ENCODE measurements at places on chromosomes 16 and 17.

- DNase-seq: no peak
Observed at GRCh38 chr17:74432766-74433391, 991 bp downstream of the GPRC5C start.

GRCh38 chr17:29746669-29747068, 124.0 kb upstream of the CORO6 start:
- DNase-seq: no peak

DNA sequence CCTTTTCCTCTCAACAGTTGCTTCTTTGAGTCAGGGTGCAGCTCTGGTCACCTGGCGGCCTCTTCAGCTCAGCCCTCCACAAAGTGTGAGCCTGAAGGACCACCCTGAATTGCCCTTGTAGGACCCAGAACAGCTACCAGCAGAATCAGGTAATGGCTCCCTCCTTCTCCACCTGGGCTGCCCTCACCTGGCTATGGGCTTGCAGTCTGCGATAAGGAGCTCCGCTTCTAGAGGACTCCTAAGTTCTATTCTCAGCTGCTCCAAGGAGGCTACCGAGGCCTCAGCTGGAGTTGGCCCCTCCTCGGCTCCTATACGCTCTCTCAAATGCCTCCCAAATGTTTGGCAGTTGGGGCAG, 13.4 kb downstream of the SMIM5 start:
- DNase-seq: no peak

DNA sequence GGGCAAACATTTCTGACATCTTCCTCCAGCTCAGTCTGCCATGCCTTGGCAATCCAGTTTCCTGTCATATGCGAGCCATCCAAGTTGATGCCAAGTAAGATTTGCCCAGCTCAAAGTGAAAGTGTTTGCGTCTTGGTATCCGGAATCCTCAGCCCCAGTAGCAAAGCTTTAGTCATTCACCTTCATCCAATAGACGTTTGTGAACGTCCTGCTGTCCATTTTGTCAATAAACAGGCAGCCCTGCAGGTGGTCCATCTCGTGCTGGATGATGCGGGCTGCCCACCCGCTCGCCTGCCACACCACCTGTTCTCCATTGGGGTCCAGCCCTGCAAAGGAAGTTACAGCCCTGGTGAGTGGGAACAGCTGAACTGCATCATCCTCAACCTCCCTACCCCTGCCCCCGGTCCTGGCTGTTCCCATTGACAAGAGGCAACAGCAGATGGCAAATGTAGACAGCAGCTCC, 1.5 kb downstream of the PDF start:
- DNase-seq: peak; percentile 13

DNA sequence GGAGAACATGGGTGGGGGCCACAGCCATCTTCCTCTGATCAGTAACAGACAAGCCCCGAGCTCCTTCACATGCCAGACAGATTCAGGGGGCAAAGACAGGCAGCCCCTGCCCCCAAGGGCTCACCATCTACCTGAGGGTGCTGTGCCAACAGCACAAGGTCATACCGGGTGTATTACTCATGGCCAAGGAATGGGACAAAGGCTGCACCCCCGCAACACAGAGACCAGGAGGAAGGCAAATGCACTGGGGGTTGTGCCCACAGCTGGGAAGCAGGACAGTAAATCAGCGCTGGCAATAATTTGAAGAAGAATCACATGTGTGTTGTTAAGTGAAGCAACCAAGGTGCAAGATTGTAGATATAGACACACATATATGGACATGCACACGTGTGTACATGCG, 137.1 kb downstream of the C16orf95 start:
- no peak for DNase-seq

DNA sequence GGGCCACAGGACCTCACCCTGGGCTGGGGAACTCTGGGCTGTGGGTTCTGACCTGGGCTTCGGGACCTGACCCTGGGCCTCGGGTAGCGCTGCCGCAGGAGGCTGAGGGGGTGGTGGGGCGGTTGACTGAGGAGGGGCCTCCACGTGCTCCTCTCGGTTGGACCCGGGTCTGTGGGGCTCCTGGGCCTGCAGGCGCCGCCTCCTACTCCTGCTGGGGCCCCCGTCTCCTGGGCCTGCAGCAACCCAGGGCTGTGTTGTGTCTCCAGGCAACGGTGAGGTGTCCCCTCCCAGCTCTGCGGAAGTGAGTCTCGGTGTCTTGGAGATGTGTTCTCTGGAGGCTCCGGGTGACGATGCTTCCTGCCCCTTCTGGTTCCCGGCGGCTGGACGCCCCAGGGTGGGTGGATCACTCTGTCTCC, 41.5 kb upstream of the GNG13 start:
- DNase-seq: peak; percentile 4

DNA sequence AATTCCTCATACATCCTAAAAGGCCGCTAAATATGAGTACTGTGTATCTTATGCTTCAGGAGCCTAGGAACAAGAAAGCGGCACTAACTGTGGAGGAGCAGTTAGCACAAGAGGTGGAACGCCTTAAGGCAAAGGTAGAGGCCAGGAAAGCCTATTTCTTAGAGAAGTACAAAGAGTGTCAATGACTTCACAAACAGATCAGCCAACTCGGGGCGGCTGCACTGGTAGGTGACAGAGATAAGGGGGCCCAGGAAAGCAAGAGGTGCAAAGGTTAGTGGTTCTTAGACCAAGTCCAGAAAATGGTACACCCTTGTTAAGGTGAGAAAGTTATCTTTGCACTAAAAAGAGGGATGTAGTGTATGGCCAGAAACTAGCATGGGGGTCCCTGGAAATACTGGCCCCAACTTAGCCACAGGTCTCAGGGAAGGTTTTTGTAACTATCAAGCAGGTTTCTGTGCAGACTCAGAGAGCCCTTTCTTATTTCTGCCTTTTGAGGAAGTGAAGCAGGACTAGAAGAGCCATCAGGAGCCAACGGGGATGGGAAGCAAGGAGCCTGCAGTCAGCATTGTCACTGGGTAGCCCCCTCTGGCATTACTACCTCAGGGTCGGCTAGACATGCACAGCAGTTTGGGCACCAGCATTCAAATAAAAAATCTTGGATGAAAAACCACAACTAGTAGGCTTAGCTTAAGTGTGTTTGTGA, 24.1 kb downstream of the CALCOCO2 start:
- no peak for DNase-seq

- peak; percentile 7 for DNase-seq
Observed at GRCh38 chr16:48862087-48862532, 252.1 kb upstream of the N4BP1 start.

GRCh38 chr16:17465460-17465859, 5.3 kb downstream of the XYLT1 start:
- no peak for DNase-seq

GRCh38 chr17:227078-227945, 45.9 kb upstream of the DOC2B start:
- DNase-seq: no peak

DNA sequence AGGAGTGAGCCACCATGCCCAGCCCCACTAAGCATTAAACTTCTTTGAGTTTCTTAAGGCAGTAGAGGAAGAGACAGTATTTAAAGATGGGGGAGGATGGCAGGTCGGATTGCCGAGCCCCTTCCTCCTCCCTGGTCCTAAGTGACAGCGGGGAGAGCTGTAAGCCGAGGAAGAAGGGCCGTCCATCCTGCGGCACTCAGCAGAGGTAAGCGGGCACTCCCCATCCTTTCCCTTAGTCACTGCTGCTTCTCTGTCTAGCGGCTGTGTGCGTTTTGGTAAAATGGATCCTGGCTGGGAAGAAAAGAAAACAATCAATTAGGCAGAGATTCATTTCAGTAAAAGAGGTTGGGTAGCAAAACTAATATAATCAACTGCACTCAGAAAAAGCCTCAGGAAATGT, 13.9 kb downstream of the DNAAF1 start:
- DNase-seq: no peak

DNA sequence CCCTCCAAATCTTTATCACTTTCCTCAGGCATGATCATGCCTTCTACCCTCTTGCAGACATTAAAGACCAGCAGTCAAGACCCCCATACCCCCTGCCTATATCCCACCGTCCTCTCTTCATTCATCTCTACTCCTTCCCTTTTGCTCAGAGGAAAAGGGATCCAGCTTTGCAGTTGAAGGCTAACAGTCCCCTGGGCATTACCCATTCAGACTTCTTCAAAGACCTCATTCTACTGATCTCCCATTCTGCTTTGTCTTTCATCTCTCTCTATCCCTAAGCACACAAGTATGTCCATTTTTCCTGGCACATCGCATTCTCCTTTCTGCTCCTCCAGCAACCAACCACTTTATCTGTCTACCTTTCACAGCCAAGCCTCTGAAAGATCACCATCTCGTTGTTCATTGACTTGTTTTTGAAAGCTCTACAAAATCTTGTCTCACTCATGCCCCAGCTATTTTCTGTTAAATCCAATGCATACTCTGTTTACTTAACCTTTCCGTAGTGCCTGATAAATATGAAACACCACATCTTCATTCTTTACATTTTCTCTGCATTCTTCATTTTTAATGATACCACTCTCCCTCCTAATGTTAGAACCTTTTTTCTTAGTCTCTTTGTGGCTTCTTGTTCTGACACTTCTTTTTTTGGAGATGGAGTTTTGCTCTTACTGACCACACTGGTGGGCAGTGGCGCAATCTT, 14.1 kb upstream of the LCMT1 start:
- peak; percentile 4 for DNase-seq

DNA sequence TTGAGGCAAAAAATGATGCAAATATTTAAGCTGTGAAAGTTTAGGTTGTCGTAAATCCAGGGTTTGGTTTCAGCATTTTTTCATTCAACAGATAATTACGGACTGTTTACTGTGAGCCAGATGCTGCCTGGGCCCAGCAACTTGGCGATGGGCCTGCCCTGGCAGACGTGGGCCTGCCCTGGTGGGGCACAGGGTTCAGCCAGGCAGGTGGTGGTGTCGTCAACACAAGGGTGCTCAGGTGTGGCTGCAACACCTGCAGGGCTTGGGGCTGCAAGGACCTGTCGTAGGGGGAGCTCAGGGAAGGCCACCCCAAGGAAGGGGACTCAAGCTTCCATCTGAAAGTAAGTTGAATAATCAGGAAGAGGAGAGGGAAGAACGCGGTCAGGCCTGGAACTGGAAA, 15.1 kb downstream of the ZC3H18 start:
- DNase-seq: no peak

DNA sequence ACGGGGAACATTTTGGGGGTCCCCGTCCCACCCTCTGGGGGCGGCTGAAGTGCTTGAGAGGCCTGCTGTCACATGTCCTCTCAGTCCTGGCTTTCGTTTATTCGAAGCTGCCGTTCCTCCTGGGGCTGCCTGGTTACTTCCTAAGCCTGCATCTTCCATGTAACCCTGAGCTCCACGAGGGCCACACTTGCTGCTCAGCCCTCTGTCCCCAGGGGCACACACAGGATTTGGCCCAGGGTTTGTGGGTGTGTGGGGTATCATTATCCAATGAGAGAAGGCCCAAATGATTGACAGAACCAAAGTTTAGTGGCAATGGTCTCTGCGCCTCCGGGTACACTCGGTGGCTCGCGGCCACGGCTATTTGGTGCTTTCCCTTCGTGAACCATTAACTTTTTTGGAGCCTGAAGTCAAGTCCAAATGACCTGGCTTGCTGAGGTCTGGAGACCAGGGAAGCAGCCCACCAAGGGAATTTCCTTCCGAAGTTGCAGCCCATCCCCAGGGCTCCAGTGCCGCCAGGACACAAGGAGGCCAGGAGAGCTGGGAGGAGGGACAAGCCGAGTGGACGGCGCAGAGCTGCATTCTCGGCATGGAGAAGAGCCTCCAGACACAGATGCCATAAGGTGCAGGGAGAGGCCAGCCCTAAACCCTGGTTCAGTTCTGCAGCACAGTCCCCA, 131.4 kb upstream of the FOXF1 start:
- DNase-seq: no peak
